ENCODE measurements at places on chromosomes 6 and 20. TPM values are rescaled to one million over a fixed set of nuclear protein-coding genes. Genes with fewer than 3 reads are reported as not detected.

RIPOR2 gene
- 13.8 TPM for total RNA-seq

- no peak overlapping the region for H3K27ac ChIP-seq
- no peaks in the 10 kb centered on the region for H3K36me3 ChIP-seq
- no peak for DNase-seq
- no peak overlapping the region for H3K4me3 ChIP-seq
- H3K4me1 ChIP-seq: no peaks in the 10 kb centered on the region
Observed at GRCh38 chr6:114058435-114058834, 87.5 kb upstream of the HDAC2 start.

DNA sequence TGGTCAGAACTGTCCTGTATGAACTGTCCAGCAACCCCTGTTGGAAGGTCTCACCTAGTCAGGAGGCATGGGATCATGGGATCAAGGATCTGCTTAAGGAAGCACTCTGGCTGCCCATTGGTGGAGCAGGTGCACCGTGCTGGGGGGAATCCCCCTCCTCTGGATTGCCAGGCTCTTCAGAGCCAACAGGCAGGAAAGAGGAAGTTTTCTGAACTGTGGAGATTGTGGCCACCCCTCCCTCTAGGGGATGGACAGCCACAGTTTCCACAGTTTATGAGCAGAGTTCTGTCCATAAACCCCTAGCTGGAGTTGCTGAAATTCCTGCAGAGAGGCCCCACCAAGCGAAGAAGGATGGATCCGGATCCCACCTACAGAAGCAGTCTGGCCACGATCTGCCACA is 13.0 kb upstream of the HLA-DQB1 start:
- H3K27me3 ChIP-seq: no peaks in the 10 kb centered on the region
- H3K27ac ChIP-seq: no peak overlapping the region
- DNase-seq: no peak
- H3K4me1 ChIP-seq: no peaks in the 10 kb centered on the region
- H3K36me3 ChIP-seq: no peaks in the 10 kb centered on the region

- no peak for DNase-seq
- H3K27ac ChIP-seq: no peak overlapping the region
- H3K4me1 ChIP-seq: no peaks in the 10 kb centered on the region
- no peaks in the 10 kb centered on the region for H3K27me3 ChIP-seq
- no peaks in the 10 kb centered on the region for H3K36me3 ChIP-seq
Observed at GRCh38 chr20:10115021-10115420, 80.2 kb downstream of the ANKEF1 start.

GRCh38 chr20:47326658-47327268 is 29.7 kb downstream of the ZMYND8 start:
- H3K4me3 ChIP-seq: no peak overlapping the region
- no peaks in the 10 kb centered on the region for H3K4me1 ChIP-seq
- DNase-seq: no peak

GRCh38 chr6:42225029-42225339 is 7.3 kb upstream of the MRPS10 start:
- no peak overlapping the region for H3K4me3 ChIP-seq
- H3K27me3 ChIP-seq: no peaks in the 10 kb centered on the region
- no peak overlapping the region for H3K27ac ChIP-seq
- no peak for DNase-seq
- H3K4me1 ChIP-seq: no peaks in the 10 kb centered on the region

DNA sequence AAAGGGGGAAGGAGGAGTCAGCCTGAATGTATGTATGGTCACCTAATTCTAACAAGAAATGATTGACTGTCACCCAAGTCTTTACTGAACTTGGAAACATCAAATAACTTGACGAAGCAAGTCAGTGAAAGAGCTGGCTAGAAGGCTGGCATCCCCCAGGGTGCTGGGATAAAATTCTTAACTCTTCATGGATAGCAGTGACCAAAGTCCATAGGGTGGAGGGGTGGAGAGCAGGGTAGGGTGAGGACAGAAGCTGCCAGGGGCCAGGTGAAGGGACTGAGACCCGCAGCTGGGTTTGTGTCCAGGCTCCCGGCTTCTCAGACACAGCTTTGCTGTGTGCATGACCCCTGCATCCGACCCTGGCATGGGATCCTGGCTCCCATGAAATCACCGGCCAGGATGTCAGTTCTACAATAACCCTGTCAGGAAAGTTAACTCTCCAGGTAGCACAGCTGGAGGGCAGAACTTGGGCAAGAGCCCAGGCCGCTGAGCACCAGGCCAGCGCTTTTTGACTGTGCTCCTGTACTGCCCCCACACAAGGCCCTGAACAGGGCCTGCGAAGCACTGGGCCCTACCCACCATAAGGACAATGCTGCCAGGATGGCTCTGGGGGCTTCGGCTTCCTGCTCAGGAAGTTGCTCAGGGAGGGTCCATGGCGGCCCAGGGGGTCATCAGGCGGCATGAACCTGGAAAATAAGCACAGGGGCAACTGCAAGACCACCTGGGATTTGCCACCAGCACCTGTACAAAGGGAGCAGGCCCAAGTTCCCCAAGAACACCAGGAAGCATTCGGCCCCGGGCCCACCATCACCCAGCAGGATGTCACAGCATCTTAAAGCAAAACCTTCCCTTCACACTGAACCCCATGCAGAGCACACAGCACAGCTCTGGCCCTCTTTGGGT is 32.5 kb downstream of the ZC3H12D start:
- no peak overlapping the region for H3K27ac ChIP-seq
- H3K27me3 ChIP-seq: no peaks in the 10 kb centered on the region
- H3K36me3 ChIP-seq: no peaks in the 10 kb centered on the region
- no peak for DNase-seq

GRCh38 chr20:18632196-18632789 is 44.4 kb downstream of the DTD1 start:
- no peak overlapping the region for H3K4me3 ChIP-seq
- peak; percentile 60 for DNase-seq
- no peaks in the 10 kb centered on the region for H3K36me3 ChIP-seq
- H3K27ac ChIP-seq: no peak overlapping the region

DNA sequence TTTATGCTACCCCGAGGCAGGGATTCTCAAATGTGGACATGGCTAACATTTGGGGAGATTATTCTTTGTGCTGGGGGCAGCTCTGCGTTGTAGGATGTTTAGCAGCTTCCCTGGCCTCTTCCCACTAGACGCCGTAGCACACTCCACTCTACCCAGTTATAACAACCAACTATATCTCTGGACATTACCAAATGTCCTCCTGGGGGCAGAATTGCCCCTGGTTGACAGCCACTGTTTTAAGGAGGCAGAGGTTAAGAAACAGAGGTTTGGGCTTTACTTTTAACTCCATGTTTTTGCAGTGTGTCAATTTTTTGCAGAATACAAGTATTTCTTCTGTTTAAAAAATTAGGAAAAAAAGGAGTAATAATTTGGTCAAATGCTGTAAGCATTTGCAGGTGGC is 56.2 kb upstream of the BMP6 start:
- H3K4me3 ChIP-seq: no peak overlapping the region
- peaks cover 3% of the 10 kb centered on the region for H3K4me1 ChIP-seq
- H3K27me3 ChIP-seq: no peaks in the 10 kb centered on the region
- no peak for DNase-seq

All from breast epithelium (tissue), 4 donors.